Globus pallidus (tissue), 1 donor: ENCODE measurements at places on chromosomes 16 and 17.

DNA sequence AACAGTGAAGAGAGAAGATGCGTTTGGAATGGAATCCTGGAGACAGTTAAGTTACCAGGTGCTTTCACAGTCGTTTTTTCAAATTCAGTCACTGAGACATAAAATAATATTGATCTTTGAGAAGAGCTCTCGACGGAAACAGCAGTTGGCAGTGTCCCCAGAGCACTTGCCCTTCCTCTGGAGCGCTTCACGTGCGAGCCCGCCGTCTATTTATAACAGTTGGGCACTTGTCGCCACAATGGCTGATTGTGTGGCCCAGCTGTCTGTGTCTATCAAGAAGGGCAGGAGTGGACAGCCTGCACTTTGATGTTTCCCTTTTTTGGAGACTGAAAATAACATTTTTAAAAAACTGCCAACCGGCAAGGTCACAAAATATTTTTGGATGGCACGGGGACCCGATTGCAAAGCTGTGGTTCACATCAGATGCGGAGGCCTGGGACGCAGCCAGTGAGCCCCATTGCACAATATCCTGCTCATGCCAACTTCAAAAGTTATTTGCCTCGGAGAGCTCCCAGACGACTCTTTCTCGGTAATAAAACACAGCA is 62.9 kb downstream of the ADCY9 start:
- peak; percentile 75 for DNase-seq

DNA sequence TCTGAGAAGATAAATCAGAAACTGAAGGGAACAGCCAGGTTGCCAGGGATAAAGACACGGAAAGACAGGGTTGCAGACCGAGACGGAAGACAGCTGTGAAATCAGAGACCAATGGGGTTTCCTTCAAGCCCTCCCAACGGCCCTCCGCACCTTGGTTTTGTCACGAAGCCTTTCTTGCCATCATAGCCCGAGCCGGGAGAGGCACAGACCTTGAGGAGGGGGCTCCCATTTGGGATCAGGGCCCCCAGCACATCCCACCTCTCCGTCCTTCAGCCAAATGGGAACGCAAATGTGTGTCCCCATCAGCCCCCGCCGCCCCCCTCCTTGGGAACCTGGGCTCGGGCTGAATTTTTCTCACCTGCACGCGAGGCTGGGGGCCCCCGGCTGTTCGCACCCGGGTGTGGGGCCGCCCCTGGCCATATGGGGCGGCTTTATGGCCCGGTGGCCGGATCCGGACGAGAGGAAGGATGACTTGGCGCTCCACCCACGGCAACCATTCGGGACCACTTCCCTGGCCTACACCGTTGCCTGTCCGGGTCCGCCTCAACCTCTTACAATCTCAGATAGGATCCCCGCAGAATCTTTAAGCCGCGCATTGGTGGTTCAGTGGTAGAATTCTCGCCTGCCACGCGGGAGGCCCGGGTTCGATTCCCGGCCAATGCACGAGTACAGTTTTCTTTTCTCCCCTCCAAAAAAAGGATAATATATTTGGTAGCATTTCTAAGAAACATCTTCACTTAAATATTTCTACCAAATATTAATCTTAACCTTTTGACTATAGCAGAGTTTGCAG is 1.4 kb upstream of the HES7 start:
- peak; percentile 77 for DNase-seq

- DNase-seq: no peak
Measured at GRCh38 chr16:16960785-16961184, 510.0 kb downstream of the XYLT1 start.

GRCh38 chr17:37056622-37057021 is 107.9 kb downstream of the AATF start:
- DNase-seq: no peak

GRCh38 chr16:81006813-81007695 is at the start of the genes CENPN and CMC2:
Gene CENPN (plus strand): TSS chr16:81007214. CDS start chr16:81011940, 4,726 bp downstream.
Gene CMC2 (minus strand): TSS chr16:81006885. CDS start chr16:80997394, 9,491 bp downstream.
- peak; percentile 99 for DNase-seq

DNA sequence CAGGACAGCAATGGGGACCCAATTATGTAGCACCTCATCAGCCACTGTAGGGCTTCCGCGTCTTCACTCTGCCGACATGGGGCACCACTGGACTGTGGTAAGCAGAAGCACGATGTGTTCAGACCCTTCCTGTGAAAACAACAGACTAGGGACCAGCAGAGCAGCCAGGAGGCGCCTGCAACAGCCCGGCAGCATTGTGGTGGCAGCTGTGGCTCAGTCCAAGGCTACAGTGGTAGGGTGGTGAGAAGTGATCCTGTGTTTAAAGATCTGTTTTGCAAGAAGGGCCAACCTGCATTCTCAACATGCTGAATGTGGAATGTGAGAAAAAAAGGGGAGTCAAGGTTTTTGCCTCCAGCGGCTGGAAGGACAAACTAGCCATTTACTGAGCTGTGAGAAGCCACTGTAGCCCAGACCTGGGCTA is 80.8 kb downstream of the GAS7 start:
- DNase-seq: peak; percentile 82
